ENCODE measurements at places on chromosomes 1 and 21.

- no peak for DNase-seq
Observed at GRCh38 chr1:184143449-184143848, 91.9 kb downstream of the TSEN15 start.

- DNase-seq, result no peak
Observed at GRCh38 chr1:93437976-93438605, 9.8 kb upstream of the FNBP1L start.

- DNase-seq, result no peak
Observed at GRCh38 chr21:42535602-42536171, 22.0 kb downstream of the SLC37A1 start.

DNA sequence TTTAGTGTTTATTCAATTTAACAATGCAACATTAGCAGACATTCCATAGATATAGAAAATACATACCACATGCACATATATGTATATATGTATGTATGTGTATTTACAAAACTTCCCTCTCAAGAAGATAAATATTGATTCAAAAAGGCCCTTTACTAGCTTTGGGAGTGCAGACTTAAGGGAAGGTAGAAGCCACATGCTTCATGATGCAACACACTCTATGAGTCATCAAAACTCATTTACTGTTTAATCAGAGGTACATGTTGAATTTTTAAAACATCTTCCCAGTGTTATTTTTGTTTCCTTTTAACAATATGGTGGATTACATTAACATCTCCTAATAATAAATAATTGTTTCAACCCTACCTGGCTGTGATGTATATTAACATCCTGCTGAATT, 61.4 kb upstream of the KIRREL1 start:
- no peak for DNase-seq

- DNase-seq, result no peak
Observed at GRCh38 chr1:89670163-89670562, 37.2 kb downstream of the LRRC8C start.

GRCh38 chr21:41559658-41560631, 52.0 kb upstream of the TMPRSS2 start:
- no peak for DNase-seq

DNA sequence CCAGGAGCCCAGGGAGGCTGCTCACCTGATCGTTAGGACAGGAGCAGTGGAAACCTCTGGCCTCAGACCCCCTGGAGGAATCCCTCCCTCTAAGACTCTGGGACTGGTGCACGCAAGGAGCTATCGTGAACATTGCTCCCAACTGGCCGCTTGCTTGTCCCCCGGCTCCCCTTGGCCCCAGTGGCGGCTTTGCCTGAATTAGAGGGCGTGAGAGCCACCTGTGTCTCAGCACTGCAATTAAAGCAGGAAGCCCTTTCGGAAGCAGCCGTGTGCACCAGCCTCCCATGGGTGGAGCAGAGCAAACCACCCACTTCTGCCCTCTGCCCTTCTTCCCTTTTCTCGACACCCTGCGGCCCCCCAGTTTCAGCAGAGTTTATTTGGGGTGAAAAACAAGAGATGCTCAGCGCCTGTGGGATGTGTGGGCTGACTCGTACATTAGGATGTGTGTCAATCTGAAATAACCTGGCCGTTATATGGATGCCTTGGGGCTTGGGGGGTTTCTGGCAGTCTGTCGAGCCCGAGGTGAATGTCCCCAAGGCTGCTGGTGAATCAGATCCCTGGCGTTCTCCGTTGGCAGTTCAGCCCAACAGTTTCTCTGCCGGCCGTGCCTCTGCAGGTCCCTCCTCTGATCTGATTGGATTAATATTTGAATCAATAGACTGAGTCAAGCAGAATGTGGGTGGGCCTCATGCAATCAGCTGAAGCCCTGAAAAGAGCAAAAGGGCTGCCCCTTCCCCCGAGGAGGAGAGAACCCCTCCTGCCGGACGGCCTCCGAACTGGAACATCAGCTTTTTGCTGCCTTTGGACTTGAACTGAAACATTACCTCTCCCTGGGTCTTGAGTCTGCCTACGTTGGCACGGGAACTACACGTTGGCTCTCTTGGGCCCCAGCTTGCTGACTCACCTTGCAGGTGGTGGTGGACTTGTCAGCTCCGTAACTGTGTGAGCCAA, 7.3 kb upstream of the UMODL1 start:
- DNase-seq, result no peak

GRCh38 chr1:151822404-151822803, 9.2 kb downstream of the RORC start:
- no peak for DNase-seq

DNA sequence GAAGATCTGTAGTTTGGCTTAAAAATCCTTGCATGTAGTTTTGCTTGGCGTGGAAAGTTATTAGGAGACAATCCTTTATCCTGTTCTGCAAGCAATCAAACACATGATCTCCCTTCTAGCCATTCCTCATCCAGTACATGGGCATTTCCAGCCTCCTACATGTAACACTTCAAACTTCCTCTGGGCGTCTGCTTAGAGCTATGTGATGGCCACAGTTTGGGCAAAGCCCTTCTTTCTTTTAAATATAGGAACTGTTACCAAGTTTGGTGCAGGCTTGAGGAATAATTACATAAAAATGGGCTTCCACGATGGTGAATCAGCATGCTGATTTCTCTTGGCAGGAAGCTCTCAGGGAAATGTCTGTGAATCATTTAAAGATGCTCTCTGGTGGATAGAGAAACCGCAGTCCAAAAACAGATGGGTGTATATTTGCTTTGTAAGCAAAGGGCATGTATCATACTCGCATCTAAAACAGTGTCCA, 176.9 kb upstream of the FMN2 start:
- no peak for DNase-seq

GRCh38 chr1:15343729-15344128, 66.0 kb upstream of the EFHD2 start:
- DNase-seq, result no peak

- DNase-seq, result no peak
Observed at GRCh38 chr1:88803444-88803843, 87.9 kb downstream of the GTF2B start.

GRCh38 chr1:39701049-39701439, 9.8 kb upstream of the HPCAL4 start:
- DNase-seq, result no peak
